ENCODE measurements at places on chromosomes 12 and 14. TPM values are rescaled to one million over a fixed set of nuclear protein-coding genes. Genes with fewer than 3 reads are reported as not detected.

- H3K36me3 ChIP-seq = no peaks in the 10 kb centered on the region
- H3K4me1 ChIP-seq = no peaks in the 10 kb centered on the region
- DNase-seq = no peak
- H3K27ac ChIP-seq = no peak overlapping the region
Observed at GRCh38 chr12:69918287-69918686, 93.3 kb downstream of the MYRFL start.

- H3K4me3 ChIP-seq = no peak overlapping the region
- no peaks in the 10 kb centered on the region for H3K36me3 ChIP-seq
- peak overlapping the region; percentile 27 for H3K27ac ChIP-seq
- peaks cover 66% of the 10 kb centered on the region for H3K4me1 ChIP-seq
- no peaks in the 10 kb centered on the region for H3K27me3 ChIP-seq
- no peak for DNase-seq
Observed at GRCh38 chr12:21642707-21643389, 14.8 kb downstream of the LDHB start.

DNA sequence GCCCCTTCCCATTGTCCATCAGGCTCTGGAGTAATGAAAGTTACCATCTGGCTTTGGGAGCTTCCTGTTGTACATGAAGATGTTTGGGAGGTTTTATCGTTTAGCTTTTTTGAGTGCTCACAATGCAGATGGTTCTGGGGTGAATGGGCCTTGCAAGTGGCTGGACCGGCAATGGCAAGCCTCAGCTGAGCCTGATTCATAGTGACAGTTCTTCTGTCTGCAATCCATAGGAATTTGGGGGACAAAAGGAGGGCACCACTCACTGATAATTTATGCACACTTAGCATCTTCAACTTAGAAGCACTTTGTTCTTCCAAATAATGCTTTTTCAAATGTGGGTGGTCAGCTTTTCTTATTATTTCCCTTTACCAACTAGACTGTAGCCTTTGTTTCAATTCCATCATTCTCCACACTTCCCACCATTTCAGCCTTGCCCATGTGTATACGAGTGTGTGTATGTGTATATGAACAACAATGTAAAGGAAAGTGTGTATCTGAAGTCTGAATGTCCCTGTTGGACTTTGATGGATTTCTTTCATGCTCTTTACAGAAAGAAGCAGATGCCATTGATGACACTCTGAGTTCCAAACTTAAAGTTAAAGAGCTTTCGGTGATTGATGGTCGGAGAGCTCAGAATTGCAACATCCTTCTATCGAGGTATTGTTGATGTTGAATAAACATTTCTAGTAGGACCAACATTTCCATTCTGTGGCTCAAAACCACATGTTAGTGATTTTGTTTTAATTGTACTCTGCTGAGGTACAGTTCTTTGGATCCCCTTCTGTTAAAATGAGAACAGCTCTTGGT is 125.5 kb downstream of the GPR135 start:
- DNase-seq = no peak
- no peaks in the 10 kb centered on the region for H3K36me3 ChIP-seq
- H3K4me1 ChIP-seq = peaks cover 14% of the 10 kb centered on the region

GRCh38 chr12:78864403-78864869 is at the start of gene SYT1:
SYT1 (plus strand) TSS chr12:78864774.
- no peak within 1 kb of the TSS for H3K27ac ChIP-seq
- no peaks in the 10 kb centered on the region for H3K36me3 ChIP-seq
- H3K4me1 ChIP-seq = peaks cover 21% of the 10 kb centered on the region
- peak; percentile 1 for DNase-seq
- H3K4me3 ChIP-seq = peak within 1 kb of the TSS; percentile 8
- peaks cover 4% of the 10 kb centered on the region for H3K27me3 ChIP-seq

- H3K4me3 ChIP-seq = no peak overlapping the region
- no peak for DNase-seq
- peaks cover 35% of the 10 kb centered on the region for H3K36me3 ChIP-seq
- no peaks in the 10 kb centered on the region for H3K27me3 ChIP-seq
- peaks cover 41% of the 10 kb centered on the region for H3K4me1 ChIP-seq
Observed at GRCh38 chr12:53182903-53183302, 2.2 kb upstream of the CSAD start.

DNA sequence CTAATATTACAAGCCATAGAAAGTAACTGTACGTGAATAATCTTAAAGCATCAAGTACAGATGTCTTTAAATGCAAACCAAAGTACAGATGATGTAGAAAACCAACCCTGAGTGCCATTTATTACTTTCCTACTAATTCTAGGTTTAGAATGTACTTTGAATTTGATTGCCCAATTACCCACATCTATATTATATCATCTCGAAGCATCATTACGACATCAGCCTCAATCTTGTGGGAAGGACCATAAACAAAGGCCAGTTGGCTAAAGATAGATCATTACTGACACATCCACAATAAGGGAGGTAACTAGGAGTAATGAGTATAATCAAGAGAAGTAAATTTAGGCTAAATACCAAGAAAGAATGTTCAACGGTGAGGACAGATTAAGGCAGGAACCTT is 478.9 kb downstream of the BCAT1 start:
- no peak overlapping the region for H3K27ac ChIP-seq
- no peaks in the 10 kb centered on the region for H3K36me3 ChIP-seq
- H3K27me3 ChIP-seq = no peaks in the 10 kb centered on the region
- H3K4me3 ChIP-seq = no peak overlapping the region
- H3K4me1 ChIP-seq = no peaks in the 10 kb centered on the region
- DNase-seq = no peak

GRCh38 chr12:122086641-122087285 is 8.2 kb downstream of the MLXIP start:
- DNase-seq = no peak
- no peaks in the 10 kb centered on the region for H3K27me3 ChIP-seq
- H3K4me3 ChIP-seq = no peak overlapping the region
- peaks cover 85% of the 10 kb centered on the region for H3K4me1 ChIP-seq
- peaks cover 5% of the 10 kb centered on the region for H3K36me3 ChIP-seq

- no peak for DNase-seq
- no peak overlapping the region for H3K4me3 ChIP-seq
- no peaks in the 10 kb centered on the region for H3K36me3 ChIP-seq
- H3K4me1 ChIP-seq = no peaks in the 10 kb centered on the region
Observed at GRCh38 chr12:75528692-75529091, 17.3 kb upstream of the KRR1 start.

DNA sequence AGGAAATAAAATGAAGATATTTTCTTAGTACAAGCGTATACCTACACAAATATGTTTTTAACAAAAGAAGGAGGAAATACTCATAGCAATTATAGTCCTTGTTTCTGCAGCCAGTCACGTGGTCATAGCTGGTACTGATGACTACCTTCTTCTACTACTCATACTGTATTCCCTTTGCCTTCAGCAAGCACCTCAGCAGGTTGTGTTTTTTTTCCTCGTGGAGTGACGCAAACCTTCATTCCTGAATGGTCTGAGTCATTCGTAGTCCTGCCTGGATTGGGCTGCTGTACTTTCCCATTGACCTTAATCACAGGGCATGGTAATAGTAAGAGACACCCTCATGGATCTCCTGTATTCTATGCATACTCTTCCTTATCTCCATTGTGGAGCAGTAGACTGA is 25.7 kb upstream of the SLC16A7 start:
- H3K27me3 ChIP-seq = no peaks in the 10 kb centered on the region
- DNase-seq = no peak
- H3K4me1 ChIP-seq = no peaks in the 10 kb centered on the region
- no peak overlapping the region for H3K4me3 ChIP-seq
- no peak overlapping the region for H3K27ac ChIP-seq

GRCh38 chr12:122022393-122023338 is 982 bp downstream of the BCL7A start:
- no peaks in the 10 kb centered on the region for H3K27me3 ChIP-seq
- H3K27ac ChIP-seq = peak overlapping the region; percentile 93
- H3K4me1 ChIP-seq = peaks cover 52% of the 10 kb centered on the region
- no peaks in the 10 kb centered on the region for H3K36me3 ChIP-seq
- peak overlapping the region; percentile 65 for H3K4me3 ChIP-seq

DNA sequence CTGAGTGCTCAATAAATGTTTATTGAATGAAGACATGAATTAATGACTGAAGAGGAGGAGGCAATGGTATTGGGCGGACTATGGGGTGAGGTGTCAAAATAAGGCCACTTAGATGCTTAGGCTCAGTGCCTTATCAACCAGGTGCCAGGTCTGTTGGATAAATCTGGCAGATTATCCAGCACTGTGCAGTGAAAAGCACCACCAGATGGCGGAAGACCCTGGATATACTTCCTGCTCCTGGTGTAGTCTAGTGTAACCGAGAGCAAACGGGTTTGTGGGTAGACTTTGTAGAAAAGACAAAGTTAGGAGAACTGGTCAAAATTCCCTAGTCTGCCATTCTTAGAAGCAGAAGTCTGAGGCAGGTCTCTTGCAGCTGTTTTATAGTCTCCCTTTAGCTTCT is 306.3 kb downstream of the ATP23 start:
- no peak for DNase-seq
- H3K4me3 ChIP-seq = no peak overlapping the region
- H3K27ac ChIP-seq = no peak overlapping the region
- H3K36me3 ChIP-seq = no peaks in the 10 kb centered on the region
- no peaks in the 10 kb centered on the region for H3K4me1 ChIP-seq

- H3K4me3 ChIP-seq = no peak overlapping the region
- H3K4me1 ChIP-seq = no peaks in the 10 kb centered on the region
- H3K27ac ChIP-seq = no peak overlapping the region
- no peak for DNase-seq
- no peaks in the 10 kb centered on the region for H3K27me3 ChIP-seq
Observed at GRCh38 chr14:49250109-49250508, 336.1 kb downstream of the RPS29 start.

GRCh38 chr12:76621582-76622024 is 62.0 kb upstream of the OSBPL8 start:
- no peaks in the 10 kb centered on the region for H3K27me3 ChIP-seq
- H3K36me3 ChIP-seq = no peaks in the 10 kb centered on the region
- H3K4me3 ChIP-seq = no peak overlapping the region
- peaks cover 10% of the 10 kb centered on the region for H3K4me1 ChIP-seq
- DNase-seq = peak; percentile 79

- no peaks in the 10 kb centered on the region for H3K27me3 ChIP-seq
- H3K27ac ChIP-seq = no peak overlapping the region
- DNase-seq = no peak
- peaks cover 5% of the 10 kb centered on the region for H3K4me1 ChIP-seq
- no peak overlapping the region for H3K4me3 ChIP-seq
Observed at GRCh38 chr12:90999527-90999926, 5.2 kb downstream of the EPYC start.

GRCh38 chr14:42944284-42944683 is 1337.6 kb downstream of the LRFN5 start:
- H3K4me1 ChIP-seq = no peaks in the 10 kb centered on the region
- H3K36me3 ChIP-seq = no peaks in the 10 kb centered on the region
- H3K27ac ChIP-seq = no peak overlapping the region
- no peak for DNase-seq
- H3K27me3 ChIP-seq = no peaks in the 10 kb centered on the region

DNA sequence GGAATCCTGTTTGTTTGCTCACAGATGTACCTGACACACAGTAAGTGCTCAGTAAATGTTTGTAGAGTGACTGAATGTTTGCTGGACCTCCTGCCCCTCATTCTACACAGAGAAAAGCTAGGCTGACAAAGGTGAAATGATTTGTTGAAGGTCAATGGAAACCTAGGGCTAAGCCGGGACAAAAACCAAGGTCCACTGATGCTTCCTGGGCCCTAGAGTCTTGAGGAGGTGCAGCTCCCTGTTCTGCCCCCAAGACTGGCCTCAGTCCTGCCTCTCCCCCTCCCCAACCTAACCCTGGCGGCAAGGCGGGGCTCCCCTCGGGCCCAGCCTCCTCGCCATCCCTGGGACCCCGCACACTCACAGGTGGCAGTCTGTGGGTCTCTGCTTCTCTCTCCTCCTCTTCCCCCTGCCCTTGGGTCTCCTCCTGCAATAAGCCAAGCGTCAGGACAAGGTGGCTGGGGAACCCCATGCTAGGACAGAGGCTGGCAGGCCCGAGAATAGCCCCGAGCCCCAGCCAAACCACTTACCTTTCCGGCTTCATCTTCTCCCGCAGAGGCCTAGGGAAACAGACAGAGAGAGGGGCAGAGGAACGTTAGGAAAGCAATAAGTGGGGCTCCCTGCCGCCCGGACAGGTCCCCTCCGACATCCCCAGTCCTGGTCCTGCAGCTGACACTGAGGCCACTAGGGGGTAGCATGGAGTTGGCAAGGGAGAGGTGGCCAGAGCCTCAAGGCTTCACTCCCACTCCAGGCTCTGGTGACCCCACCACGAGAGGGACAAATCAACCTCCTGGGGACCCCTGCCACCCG is 9.3 kb downstream of the PGF start:
- peaks cover 17% of the 10 kb centered on the region for H3K4me1 ChIP-seq
- DNase-seq = peak; percentile 74
- no peaks in the 10 kb centered on the region for H3K36me3 ChIP-seq
- no peaks in the 10 kb centered on the region for H3K27me3 ChIP-seq
- no peak overlapping the region for H3K27ac ChIP-seq

DNA sequence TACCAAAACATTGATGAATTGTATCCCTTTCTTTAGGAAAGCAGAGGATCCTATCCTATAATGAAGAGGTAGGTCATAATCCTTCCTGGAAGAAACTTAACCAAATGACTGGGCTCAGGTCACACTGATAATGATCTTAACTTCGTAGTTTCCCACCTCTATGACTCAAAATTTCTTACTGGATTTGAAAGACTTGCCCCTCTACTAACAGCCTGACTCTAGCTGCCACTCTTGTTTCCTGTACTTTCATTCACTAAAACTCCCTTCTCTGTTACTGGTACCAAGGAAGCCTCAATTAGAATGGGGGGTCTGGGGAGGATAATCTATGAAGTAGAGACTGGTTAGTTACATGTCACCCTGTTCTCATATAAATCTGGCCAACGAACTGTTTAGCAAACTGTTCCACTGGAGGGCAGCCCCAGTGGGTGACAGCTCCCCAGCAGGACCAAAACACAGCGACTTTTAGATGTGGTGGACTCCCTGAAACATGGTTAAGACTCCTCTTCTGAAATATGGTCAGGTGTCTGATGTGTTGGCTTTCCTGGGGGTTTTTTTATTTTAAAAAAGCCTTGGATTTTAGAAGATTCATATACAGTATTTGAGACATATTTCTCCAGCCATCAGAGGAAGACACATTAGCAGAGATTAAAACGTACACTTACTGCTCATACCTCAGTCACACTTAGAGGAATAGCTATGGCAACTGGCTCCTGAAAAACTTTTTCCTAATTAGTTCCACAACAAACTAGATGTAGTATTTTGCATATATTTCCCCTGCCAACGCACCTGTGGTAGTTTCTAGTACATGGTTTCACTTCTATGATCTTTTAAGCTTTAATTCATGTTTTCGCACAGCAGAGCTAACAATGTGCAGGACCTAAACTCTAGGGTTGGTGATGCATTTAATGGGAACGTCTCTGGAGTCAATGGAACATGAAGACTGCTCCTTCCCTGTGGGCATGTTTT is 72.3 kb downstream of the ACADS start:
- H3K4me1 ChIP-seq = no peaks in the 10 kb centered on the region
- no peaks in the 10 kb centered on the region for H3K36me3 ChIP-seq
- DNase-seq = no peak

KRT77 gene
- total RNA-seq = not detected

CLEC9A gene
- total RNA-seq = not detected

FOXN4 gene
- not detected for total RNA-seq

All from body of pancreas (tissue), 4 donors.